ENCODE measurements at places on chromosomes 5 and 9.

DNA sequence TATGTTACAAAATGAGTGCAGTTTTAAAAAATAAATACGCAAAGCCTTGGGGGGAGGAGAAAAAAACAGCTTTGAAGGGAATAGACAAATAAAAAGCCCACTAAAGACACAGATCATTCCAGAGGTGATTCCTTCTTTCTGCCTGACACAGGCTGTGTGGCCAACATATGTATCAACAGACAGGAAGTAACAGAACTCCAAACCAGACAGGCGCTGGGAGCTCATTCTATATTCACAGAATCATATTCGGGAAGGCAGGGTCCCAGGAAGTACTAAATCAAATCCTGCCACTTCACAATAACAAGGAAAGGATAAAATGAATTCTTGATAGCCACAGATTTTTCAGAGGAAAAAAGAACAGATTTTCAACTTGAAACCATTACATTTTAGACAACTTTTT lies 62.1 kb downstream of the SEMA5A start:
- no peak for DNase-seq

GRCh38 chr5:146564007-146564762 lies 48.2 kb upstream of the GPR151 start:
- DNase-seq: no peak

DNA sequence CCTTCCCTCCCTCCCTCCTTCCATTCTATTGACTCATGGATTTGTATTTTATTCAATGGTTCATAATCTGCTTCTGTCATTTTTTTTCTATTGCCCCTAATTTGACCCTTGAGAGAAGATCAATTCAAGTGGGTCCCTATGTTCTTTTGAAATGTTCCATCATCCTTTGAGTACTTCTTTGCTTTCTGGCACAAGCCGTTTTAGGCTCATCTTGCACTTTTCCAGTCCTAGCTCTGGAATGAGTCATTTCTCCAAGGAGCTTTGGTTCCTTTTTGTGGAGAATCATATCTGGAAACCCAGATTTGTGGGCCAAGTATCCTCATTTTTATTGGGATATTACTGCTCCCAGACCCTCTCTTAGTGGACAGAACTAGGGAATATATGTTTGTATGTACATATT lies 126.8 kb upstream of the PTPN3 start:
- no peak for DNase-seq

GRCh38 chr5:180595381-180596114 lies 4.2 kb upstream of the SCGB3A1 start:
- DNase-seq: no peak

DNA sequence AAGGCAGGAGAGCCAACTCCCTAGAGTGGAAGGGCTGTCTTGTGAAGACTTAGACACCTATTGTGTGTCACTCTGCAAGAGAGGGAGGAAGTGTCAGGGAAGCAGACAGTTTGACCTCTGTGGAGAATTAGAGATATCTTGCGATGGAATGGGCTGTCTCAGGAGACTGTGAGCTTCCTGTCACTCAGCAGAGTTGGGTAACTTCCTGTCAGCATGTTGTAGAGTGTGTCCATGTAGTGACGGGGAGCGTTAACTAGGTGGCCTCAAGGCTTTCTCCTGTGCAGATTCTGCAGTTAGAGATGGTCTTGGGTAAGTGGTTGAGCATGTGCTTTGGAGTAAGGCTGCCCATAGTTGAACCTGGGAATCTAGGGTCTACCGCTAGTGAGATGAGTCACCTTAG lies 136.5 kb downstream of the KIF4B start:
- no peak for DNase-seq

GRCh38 chr5:124128867-124129266 lies 616.9 kb downstream of the CSNK1G3 start:
- DNase-seq: no peak

DNA sequence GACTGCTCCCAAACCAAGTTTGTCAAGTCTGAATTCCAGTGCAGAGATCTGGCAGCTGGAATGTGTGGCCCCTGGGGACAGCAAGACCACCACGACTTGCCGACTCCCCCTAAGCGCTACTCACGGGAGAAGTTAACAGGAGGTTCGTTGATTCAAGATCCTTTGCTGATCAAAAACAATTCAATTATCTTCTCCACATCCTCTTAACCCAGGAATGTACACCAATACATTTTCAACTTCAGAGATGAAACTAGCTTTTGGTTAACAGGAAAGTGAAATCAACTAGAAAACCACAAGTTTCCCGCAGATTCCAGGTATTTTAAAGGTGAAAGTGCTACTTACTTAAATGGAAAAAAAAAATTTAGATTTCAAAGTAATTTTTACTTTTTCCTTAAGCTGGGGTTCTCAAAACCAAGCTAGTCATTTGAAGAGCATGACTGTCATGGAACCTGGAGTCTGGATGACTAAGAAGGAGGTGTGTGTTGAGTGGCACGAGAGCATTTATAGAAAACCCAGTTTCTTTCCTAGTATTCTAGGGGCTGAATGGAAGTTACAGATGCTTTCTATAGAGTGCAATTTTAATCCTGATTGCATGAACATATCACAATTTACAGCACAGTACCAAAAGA lies 257.5 kb upstream of the PANK3 start:
- no peak for DNase-seq

GRCh38 chr5:73615085-73615484 lies 10.9 kb upstream of the ARHGEF28 start:
- no peak for DNase-seq

GRCh38 chr9:94128580-94128979 lies 44.3 kb downstream of the PTPDC1 start:
- DNase-seq: no peak

GRCh38 chr5:119948162-119948561 lies 318.8 kb downstream of the FAM170A start:
- no peak for DNase-seq

DNA sequence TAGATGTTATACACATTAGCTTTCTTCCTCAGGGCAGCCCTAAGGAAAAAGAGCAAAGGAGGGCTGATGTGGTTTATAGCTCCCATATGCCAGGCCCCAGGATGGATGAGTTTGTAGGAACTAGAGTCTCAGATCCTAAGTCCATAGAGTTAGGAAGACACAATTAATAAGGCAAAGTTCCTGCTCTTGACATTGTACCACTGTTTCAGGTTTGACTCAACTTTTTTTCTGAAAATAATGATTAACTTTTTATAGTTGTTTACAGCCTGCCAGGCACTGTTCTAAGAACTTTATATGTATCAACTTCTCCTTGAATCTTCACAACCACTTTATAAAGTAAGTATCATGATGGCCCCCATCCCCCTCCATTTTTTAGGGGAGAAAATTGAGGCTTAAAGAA lies 339.5 kb downstream of the PDE4D start:
- DNase-seq: no peak

DNA sequence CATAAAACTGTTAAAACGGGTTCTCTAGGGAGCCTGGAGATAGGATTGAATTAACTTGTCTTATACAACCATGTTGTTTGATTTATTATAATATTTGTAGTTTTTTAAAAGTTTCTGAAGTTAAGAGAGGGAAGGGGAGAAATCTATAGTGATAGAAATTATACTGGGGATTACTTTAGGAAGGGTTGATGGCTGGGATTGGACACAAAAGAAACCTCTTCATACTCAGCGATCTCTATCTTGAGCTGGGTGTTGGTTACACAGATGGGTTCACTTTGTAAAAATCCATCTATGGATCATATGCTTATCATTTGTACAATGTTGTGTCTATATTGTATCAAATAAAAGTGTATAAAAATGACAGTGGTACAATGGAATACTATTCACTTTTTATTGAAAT lies 30.0 kb downstream of the TNPO1 start:
- DNase-seq: no peak

- no peak for DNase-seq
Observed at GRCh38 chr9:78519786-78520185, 222.9 kb downstream of the PSAT1 start.

DNA sequence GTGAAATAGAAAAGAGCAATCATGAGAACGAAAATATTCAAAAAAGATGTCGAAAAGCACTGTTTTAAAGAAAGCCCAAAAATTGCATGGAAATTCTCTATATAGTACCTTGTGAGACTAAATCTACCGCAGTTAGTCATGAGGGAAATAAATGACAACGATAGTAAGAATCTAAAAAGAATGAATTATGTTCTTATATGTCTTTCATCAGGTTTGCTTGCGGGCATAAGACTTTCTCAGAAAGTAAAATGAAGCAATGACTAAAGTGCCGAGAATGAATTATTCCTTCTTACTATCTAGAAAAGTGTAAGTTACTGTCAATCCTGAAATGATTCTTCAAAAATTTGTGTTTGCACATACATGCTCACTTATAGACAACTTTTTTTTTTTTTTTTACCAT lies 26.4 kb downstream of the PTPRD start:
- DNase-seq: no peak

- DNase-seq: no peak
Observed at GRCh38 chr5:173326501-173326960, 1.7 kb downstream of the STC2 start.

Data from stimulated activated CD4-positive, alpha-beta T cell treated with anti-CD3 and anti-CD28 coated beads, Interleukin-4, amount 100 ng/mL, for 4 hours (primary cell).